ENCODE measurements at places on chromosomes 7 and 10.
A peak's percentile ranks its signal among the peaks of the same experiment; 100 is the strongest.

- no peaks in the 10 kb centered on the region for H3K4me1 ChIP-seq
- H3K27me3 ChIP-seq, result no peaks in the 10 kb centered on the region
- H3K4me3 ChIP-seq, result no peak overlapping the region
- no peaks in the 10 kb centered on the region for H3K36me3 ChIP-seq
- H3K27ac ChIP-seq, result no peak overlapping the region
- no peak for DNase-seq
These were observed 388.2 kb upstream of the GALNT17 start for GRCh38 chr7:70743531-70744325.

DNA sequence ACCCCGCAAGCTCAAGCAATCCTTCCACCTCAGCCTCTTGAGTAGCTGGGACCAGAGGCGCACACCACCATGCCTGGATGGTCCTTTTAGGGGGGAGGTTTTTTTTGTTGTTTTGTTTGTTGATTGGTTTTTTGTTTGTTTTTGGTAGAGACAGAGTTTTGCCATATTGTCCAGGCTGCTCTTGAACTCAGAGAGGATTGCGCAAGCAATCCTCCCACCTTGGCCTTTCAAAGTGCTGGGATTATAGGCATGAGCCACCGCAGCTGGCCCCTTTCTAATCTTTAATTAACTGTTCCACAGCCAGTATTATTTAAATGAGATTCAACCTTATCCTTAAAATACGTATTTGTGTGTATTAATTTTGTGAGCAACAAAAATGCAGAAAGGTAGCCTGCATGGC, 65.8 kb downstream of the SLC13A1 start:
- DNase-seq, result no peak
- H3K4me3 ChIP-seq, result no peak overlapping the region
- no peak overlapping the region for H3K27ac ChIP-seq
- no peaks in the 10 kb centered on the region for H3K27me3 ChIP-seq
- H3K36me3 ChIP-seq, result no peaks in the 10 kb centered on the region
- H3K4me1 ChIP-seq, result no peaks in the 10 kb centered on the region

GRCh38 chr10:71747551-71748523, 25.5 kb downstream of the VSIR start:
- H3K27ac ChIP-seq, result no peak overlapping the region
- no peak for DNase-seq
- peaks cover 6% of the 10 kb centered on the region for H3K36me3 ChIP-seq
- H3K4me3 ChIP-seq, result no peak overlapping the region

DNA sequence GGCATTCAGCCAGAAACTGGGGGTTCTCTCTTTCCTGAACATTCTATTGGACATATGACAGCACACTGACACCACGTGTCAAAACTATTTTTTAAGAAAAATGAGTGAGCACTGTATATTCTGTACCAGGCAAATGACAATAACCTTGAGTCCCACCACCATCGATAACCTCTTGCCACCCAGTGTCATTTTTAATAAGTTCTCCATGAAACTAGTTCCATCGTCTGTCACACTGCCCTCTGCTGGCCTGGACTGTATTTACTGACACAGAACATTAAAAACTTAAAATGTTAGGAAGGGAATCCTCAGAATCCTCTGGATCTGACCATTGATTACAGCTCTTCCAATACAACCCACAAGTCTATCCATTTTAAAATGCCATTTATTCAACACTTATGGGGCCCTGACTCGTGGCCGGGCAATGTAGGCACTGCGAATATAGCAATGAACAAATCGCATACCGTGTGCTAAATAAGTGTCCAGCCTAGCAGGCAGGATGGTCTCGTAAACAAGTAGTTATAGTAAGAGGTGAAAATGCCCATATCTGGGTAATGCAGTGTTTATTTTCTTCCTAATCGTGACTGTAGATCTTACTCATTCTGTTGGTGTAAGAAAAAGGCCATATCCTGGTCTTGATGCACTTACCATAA, 35.9 kb upstream of the CACNB2 start:
- H3K36me3 ChIP-seq, result no peaks in the 10 kb centered on the region
- H3K27me3 ChIP-seq, result no peaks in the 10 kb centered on the region
- no peak overlapping the region for H3K27ac ChIP-seq
- H3K4me3 ChIP-seq, result no peak overlapping the region

DNA sequence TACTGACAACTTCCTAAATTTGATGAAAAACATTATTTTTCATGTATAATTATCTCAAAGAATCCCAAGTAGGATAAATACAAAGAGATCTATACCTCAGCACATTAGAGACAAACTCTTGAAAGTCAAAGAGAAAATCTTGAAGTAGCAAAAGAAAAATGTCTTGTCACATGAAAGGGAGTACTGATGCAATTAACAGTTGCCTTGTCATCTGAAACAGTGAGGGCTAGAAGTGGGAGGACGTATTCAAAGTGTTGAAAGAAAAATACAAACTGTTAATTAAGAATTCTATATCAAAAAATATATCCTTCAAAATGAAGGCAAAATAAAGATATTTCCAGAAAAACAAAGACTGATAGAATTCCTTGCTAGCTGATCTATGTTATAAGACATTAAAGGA, 35.5 kb upstream of the ARHGAP22 start:
- no peaks in the 10 kb centered on the region for H3K36me3 ChIP-seq
- no peaks in the 10 kb centered on the region for H3K4me1 ChIP-seq
- no peak overlapping the region for H3K4me3 ChIP-seq
- DNase-seq, result no peak

DNA sequence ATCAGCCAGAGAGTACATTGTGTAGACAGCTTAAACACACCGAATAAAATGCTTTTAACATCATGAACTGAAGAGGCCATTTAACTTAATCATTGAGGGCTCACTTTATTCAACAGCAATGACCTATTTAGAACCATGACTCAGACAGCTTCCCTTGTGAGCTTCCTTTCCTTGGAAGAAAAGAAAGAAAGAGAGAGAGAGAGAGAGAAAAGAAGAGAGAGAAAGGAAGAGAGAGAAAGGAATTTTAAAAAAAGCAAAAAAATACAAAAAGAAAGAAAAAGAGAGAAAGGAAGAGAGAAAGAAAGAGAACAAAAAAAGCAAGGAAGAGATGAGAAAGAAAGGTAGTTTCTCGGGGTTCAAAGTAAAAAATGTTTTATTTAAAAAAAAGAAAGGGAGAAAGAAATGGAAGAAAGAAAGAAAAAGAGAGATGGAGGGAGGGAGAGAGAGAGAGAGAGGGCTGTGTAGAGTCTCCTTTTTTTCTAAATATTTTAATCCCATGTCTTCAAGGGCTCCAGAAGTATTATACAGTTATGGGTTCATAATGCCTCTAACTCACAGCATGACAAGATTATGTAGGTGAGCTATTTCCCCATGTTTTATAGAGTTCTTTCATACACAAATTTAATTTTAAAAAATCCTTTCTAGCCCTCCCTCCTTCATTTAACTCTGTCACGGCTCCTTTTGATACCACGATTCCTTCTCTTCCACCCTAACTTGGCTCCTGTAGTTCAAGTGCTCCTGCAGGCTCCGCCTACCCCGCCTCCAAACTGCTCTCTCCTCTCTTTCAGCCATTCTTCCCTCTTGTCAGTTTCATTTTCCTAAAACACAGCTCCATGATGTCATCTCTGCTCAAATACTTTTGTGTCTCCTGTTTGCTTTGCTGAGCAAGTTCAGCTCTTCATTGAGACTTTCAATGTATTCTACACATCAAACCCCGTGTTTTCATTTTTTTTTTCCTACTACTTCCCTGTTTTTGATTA, 85.5 kb downstream of the PRTFDC1 start:
- DNase-seq, result peak; percentile 83
- H3K4me3 ChIP-seq, result no peak overlapping the region
- no peaks in the 10 kb centered on the region for H3K27me3 ChIP-seq
- peak overlapping the region; percentile 83 for H3K27ac ChIP-seq
- H3K4me1 ChIP-seq, result peaks cover 48% of the 10 kb centered on the region

DNA sequence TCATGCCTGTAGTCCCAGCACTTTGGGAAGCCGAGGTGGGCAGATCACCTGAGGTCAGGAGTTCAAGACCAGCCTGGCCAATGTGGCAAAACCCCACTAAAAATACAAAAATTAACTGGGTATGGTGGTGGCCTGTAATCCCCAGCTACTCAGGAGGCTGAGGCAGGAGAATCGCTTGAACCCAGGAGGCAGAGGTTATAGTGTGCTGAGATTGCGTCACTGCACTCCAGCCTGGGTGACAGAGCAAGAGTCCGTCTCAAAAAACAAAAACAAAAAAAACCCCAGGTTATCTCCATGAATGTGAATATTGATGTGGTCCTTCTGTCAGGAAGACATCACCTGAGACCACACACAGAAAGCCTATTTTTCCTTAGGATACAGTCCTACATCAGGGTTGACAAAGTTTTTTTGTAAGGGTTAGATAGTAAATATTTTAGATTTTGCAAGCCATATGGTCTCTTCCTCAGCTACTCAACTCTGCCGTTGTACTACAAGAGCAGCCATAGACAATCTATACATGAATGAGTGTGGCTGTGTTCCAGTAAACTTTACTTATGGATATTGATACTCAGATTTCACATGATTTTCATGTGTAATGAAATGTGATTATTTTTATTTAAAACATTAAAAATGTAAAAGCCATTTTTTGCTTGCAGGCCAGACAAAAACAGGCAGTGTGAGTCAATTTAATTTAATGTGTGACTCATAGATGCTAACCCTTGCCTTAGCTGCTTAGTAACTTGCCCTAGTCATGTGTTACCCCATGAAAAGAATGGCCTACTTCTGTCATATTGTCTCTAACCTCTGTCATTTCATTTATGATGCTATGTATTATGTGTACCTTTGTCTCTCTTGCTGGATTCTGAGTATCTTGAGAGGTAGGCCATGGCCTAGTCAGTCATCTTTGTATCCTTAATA, 78.1 kb downstream of the TPST1 start:
- H3K27me3 ChIP-seq, result no peaks in the 10 kb centered on the region
- no peak overlapping the region for H3K4me3 ChIP-seq
- DNase-seq, result no peak
- peak overlapping the region; percentile 80 for H3K27ac ChIP-seq
- H3K36me3 ChIP-seq, result no peaks in the 10 kb centered on the region

DNA sequence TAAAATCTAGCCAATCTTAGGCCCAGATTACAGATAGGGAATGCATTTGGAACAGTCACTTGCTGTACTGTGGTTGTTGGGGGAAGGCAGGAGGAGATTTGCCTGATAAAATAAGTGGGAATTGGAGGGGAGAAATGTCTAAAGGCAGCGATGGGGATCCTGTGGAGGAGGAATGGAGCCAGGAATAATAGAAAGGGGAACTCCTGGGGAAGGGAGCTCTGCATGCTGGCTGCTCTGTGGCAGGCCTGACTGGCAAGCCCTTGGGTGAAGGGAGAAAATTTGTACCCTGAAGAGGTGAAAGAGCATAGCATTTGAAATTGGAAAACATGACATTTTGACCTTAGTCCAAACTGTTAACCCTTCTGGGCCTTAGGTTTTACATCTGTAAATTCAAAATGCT, 13.7 kb downstream of the MMP21 start:
- no peak overlapping the region for H3K4me3 ChIP-seq
- peaks cover 79% of the 10 kb centered on the region for H3K36me3 ChIP-seq
- H3K27ac ChIP-seq, result no peak overlapping the region
- DNase-seq, result no peak
- H3K27me3 ChIP-seq, result no peaks in the 10 kb centered on the region

- H3K4me1 ChIP-seq, result peaks cover 19% of the 10 kb centered on the region
- H3K27ac ChIP-seq, result no peak overlapping the region
- H3K27me3 ChIP-seq, result no peaks in the 10 kb centered on the region
- H3K36me3 ChIP-seq, result no peaks in the 10 kb centered on the region
These were observed 87.0 kb downstream of the SGMS1 start for GRCh38 chr10:50536617-50537240.

GRCh38 chr7:73742338-73742752, 3.7 kb upstream of the ABHD11 start:
- no peak for DNase-seq
- no peak overlapping the region for H3K4me3 ChIP-seq
- no peak overlapping the region for H3K27ac ChIP-seq
- H3K4me1 ChIP-seq, result peaks cover 16% of the 10 kb centered on the region
- H3K27me3 ChIP-seq, result no peaks in the 10 kb centered on the region

- no peaks in the 10 kb centered on the region for H3K4me1 ChIP-seq
- no peaks in the 10 kb centered on the region for H3K36me3 ChIP-seq
- H3K27ac ChIP-seq, result no peak overlapping the region
- H3K4me3 ChIP-seq, result no peak overlapping the region
- no peak for DNase-seq
- H3K27me3 ChIP-seq, result no peaks in the 10 kb centered on the region
These were observed 95.3 kb upstream of the ADO start for GRCh38 chr10:62709200-62709599.

- H3K36me3 ChIP-seq, result no peaks in the 10 kb centered on the region
- no peak overlapping the region for H3K4me3 ChIP-seq
- DNase-seq, result no peak
- peaks cover 10% of the 10 kb centered on the region for H3K27me3 ChIP-seq
- no peak overlapping the region for H3K27ac ChIP-seq
These were observed 117.6 kb downstream of the TSPAN12 start for GRCh38 chr7:120740348-120740747.

DNA sequence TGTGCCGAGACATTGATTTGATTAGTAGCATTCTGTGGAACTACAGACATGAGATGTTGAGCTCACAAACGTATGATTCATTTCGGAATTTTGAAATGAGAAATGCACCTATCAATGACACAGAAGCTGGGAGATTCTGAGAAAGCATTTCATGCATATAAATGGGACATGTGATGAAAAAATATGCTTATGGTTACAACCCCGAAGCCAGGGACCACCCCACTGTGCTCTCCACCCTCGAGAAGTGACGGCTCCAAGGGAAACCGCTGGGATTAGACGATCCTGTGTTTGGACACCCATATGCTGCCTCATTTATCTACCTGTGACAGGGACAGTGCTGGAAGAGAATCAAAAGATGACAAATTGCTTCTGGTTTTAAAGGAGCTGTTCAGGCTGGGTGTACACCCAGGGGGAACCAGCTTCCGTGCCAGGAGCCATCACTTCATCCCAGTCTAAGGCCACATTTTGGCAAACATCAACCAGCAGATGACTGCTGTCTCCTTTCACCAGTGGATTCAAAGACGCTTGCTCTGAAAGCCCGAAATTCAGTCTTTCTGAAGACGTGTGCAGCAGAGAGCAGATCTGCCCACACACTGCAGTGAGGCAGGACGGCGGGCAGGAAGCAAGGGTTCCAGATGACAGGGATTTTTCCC, 109.9 kb downstream of the ATXN7L1 start:
- DNase-seq, result no peak
- peaks cover 15% of the 10 kb centered on the region for H3K4me1 ChIP-seq
- no peaks in the 10 kb centered on the region for H3K36me3 ChIP-seq
- H3K27me3 ChIP-seq, result no peaks in the 10 kb centered on the region

- no peak overlapping the region for H3K27ac ChIP-seq
- no peak overlapping the region for H3K4me3 ChIP-seq
- no peak for DNase-seq
- no peaks in the 10 kb centered on the region for H3K36me3 ChIP-seq
- no peaks in the 10 kb centered on the region for H3K4me1 ChIP-seq
These were observed 41.6 kb downstream of the PROSER2 start for GRCh38 chr10:11864727-11865126.

DNA sequence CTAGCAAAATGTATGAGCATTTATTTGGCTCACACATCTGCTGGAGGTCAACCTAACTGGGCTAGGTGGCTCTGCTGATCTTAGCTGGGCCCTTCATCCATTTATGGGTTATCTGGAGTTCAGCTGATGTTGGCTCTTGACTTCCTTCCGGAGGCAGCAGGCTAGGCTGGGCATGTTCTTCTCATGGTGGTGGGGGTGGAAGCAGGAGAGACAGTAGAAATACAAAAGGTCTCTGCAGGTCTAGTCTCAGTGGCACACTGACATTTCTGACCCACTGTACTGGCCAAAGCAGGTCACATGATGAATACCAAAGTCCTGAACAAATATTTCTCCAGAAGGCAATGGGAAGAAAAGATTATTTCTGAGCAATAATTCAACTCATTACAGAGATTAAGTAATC, 334.6 kb downstream of the CRPPA start:
- no peak overlapping the region for H3K27ac ChIP-seq
- no peaks in the 10 kb centered on the region for H3K36me3 ChIP-seq
- no peaks in the 10 kb centered on the region for H3K27me3 ChIP-seq
- peaks cover 12% of the 10 kb centered on the region for H3K4me1 ChIP-seq

Data from SJSA1 (cell line).